NCI-H526 treated with DMSO at 0.1 percent for 48 hours (cell line): ENCODE measurements at places on chromosomes 6 and 20.

DNA sequence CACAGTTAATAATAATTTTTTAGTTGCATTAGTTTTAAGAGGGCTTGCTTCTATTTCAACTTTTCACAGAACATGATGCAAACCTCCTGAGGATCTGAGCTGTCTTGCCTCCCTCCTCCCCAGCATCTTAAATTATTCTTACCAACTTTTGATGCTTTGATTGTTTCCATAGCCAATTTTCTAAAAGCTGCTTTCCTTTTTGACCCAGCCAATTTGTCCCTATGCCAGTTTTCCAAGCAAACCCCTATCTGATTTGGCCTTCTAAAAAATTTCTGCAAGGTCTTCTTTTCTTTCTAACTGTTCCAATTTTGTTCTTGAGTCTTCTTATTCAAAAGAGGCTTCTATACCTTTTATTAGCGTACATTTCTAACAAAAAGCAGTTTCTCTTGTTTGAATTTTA is 26.5 kb upstream of the SNAP25 start:
- DNase-seq: no peak

DNA sequence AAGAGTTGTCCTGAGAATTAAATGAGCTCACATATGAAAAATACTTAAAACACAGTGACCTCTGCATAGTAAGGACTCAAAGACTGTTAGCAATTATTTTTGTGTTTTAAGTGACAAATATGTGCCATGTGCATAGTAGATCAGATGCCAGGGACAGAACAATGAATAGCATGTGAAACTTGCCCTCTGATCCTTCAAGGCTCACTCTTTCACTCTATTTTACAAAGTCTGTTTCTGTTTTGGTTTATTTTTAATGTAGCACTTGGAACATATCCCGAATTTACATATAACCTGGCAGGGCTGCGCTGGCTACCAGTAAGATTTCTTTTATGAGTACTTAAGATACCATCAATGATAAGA is 135.5 kb upstream of the TNFAIP3 start:
- DNase-seq: no peak

DNA sequence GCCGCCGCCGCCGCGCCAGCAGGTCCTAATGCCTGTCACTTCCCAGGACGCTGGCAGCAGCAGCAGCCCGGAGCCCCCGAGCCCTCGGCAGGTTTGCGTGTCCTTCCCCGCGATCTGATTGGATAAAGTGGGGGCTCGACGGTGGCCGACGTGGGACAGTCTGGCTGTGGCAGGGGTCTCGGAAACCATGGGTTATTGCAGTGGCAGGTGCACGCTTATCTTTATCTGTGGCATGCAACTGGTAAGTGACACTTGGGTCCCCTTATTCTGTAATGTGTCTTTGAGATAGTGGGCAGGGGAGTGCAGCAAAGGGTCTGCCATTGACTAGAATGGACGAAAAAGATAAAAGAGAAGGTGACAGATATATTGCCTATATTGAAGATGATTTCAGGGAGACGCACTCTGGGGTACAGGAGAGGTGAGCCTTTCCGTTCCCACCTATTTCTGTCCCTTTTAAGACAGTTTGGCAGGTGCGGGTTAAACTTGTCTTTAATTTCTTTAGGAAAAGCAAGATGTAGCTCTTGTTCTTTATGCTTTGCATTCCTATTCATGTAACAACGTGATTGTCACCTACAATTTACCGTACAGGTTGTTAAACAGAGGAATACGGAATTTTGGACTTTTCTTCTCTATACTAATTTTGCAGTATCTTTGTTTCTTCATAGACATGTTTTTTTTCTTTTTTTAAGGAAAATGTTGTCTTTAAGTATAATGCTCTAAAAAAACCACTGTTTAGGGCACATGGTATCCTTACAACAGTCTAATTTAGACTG is 535 bp downstream of the NKAIN2 start:
- no peak for DNase-seq

DNA sequence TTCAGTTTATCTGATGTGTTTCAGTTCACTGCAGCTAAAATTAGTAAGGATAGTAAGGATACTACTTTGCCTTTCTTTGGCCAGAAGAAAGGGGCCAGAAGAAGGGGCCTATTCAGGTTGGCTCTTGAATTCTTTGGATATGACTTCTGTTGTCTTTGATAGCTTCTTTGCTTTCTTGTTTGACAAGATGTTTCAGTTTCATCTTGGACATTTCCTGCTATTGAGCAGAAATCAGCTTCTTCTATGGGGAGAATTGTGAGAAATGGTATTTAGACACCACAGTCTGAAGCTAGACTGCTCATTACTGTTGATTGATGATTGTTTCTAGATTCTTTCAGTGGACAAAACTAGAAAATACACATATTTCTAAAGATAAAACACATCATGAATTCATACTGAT is 23.2 kb downstream of the L3MBTL3 start:
- no peak for DNase-seq

GRCh38 chr6:108080010-108080780 is 5.7 kb upstream of the OSTM1 start:
- no peak for DNase-seq
